MV-4-11 (cell line): ENCODE measurements at places on chromosomes 1 and 21.

GRCh38 chr1:156848461-156849150 lies 10.3 kb downstream of the INSRR start:
- no peak for DNase-seq

DNA sequence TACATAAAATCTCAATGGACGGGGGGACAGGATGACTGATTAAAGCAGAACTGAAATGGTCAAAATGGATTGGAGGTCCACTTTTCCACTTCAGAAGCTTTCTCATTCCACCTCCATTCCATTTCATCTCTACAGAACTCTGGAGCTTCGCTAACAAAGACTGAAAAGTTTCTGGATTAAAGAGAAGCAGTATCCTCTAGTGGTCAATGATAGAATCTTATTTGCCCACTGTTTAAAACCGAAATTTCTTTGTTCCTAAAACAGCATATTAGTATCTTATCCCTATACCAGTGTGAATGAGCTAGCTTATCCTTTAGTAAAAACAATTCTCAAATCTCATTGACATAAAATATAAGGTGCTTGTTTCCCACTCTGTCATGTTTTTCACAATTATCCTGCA lies 890.6 kb downstream of the KCNT2 start:
- peak; percentile 57 for DNase-seq

GRCh38 chr1:72936942-72937341 lies 654.6 kb upstream of the NEGR1 start:
- DNase-seq: no peak

DNA sequence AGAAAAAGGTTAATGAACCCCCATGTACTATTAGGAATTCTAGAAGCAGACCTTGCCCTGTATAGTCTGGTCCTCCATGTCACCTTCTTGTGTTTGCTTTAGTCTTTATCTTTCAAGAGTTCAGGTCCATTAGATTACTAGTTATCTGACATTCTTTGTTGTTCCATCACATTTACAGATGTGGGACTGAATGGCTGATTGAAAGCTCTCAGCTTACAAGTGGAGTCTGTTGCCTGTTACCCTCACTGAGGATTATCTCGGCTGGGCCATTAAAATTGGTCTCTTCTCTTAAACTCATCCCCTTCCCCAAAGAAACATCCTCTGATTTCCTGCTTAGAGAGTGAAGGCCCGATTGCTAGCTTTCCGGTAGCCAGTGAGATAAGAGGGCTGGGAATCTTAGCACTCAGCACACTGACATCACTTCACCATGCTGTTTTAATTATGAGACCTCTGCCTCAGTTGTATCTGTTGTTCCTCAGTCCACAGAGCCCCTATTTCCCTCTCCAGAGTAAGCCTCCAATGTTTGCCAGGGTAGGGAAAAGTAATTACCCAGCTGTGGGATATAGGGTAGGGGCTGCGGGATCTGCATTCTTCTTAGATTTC lies 76.8 kb downstream of the LPGAT1 start:
- no peak for DNase-seq

DNA sequence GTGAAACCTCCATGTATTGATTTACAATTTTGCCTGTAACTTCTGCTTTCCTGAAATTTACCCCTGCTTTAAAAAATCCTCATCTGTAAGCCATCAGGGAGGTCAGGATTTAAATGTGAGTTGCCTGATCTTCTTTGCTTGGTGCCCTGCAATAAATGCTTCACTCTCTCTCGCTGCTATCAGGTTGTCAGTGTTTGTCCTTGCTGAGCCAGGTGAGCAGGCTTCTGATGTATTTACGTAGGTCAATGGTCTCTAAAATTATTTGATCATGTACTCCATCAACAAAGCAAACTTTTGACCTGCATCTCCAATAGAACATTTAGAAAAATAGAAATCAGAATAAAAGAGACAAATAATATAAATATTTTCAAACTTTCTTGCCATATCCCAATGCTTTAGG lies 453.4 kb downstream of the DPYD start:
- no peak for DNase-seq

GRCh38 chr21:25872271-25872670 lies 137.5 kb downstream of the GABPA start:
- no peak for DNase-seq

GRCh38 chr1:201676641-201677040 lies 137.7 kb downstream of the NAV1 start:
- no peak for DNase-seq

- no peak for DNase-seq
Observed at GRCh38 chr1:212221801-212222200, 63.4 kb upstream of the PPP2R5A start.

- DNase-seq: no peak
Observed at GRCh38 chr21:44935533-44935927, 4.3 kb upstream of the SLX9 start.

- no peak for DNase-seq
Observed at GRCh38 chr1:55468142-55468795, 253.1 kb upstream of the USP24 start.

- no peak for DNase-seq
Observed at GRCh38 chr1:178527117-178527516, 14.2 kb downstream of the TEX35 start.

GRCh38 chr1:201454608-201455007 lies 14.4 kb downstream of the PHLDA3 start:
- no peak for DNase-seq

GRCh38 chr1:94693029-94693428 lies 127.1 kb upstream of the SLC44A3 start:
- DNase-seq: no peak

GRCh38 chr1:19007491-19008441 lies 51.3 kb upstream of the IFFO2 start:
- DNase-seq: no peak

DNA sequence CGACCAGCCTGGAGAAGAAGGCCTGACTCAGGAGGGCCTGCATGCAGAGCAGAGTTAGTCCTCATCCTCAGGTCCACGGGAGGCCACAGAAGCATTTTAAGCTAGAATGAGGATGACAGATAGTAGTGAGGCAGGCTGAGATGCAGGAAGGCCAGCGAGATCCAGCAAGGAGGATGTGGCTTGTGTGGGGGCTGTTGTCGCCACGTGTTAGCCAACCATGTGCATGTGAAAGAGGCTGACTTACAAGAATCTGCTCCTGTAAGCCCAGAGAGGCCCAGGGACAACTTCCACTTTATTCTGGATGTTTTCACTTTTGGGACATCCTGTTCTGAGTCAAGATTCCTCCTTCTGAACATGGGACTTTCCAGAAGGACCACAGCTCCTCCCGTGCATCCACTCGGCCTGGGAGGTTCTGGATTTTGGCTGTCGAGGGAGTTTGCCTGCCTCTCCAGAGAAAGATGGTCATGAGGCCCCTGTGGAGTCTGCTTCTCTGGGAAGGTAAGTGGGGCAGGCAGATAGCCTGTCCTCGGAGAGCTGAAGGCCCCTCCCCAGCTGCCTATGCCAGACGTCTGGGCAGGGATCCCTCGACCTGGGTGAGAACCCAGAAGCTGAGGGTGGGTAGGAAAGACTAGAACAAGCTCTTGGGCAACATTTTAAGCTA lies at the start of gene SLAMF8:
SLAMF8 (plus strand) TSS at position 433 of the 661 bp plus-strand sequence; CDS start at position 459, 26 bp downstream.
- DNase-seq: peak; percentile 85

DNA sequence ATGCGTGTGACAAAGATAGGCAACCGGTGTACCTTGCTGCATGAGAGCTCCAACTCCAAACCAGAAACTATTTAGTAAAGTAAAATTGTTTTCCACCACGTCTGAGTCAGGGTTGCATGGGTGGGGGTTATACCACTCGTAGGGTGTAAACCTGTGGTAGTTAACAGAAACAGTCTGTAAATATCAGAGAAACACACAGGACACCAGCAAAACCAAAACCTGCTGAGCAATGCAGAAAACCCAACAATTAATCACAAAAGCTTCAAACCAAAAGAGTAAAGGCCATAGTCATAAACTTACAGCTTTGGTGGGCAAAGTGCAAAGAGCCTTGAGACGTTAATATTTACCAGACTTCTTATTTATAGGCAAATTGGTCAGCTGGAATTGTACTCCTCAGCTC lies 282.7 kb downstream of the BACH1 start:
- DNase-seq: no peak

DNA sequence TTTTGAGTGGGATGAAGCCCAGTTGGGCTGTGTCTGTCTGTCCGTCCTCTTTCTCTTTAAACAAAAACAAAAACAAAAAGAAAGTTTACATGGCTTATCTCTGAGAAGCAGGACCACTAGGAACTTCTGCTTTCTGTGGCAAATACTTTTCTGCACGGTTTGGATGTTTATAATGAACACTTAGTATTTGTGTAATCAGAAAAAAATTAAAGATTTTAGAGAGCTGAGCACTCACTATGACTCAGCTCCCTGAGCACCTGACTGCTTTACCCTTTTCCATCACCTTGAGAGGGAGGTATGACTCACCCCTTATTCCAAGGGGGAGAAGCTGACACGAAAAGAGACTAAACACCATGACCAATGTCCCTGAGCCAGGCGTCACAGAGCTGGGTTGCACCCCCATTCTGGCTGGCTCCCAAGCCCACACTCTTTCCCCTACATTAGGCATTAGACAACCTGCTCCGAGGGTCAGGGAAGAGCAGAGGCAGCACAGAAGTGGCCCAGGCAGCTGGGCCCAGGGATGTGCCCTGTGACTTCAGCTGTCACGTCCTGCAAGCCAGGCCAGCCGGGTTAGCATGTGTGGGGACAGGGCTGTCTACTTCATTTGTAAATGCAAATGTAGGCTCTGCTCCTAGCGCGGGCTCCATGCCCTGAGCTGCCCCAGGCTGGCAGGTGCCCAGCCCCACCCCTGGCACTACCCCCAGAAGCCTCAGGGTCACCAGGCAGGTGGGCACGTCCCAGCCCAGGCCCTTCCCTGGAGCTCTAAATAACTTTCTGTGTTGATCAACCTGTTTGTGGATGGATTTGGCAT lies 30.4 kb downstream of the RAP1GAP start:
- no peak for DNase-seq

GRCh38 chr1:87113313-87113712 lies 198.9 kb downstream of the HS2ST1 start:
- no peak for DNase-seq

GRCh38 chr1:31802190-31803150 lies 13.4 kb downstream of the SPOCD1 start:
- no peak for DNase-seq

DNA sequence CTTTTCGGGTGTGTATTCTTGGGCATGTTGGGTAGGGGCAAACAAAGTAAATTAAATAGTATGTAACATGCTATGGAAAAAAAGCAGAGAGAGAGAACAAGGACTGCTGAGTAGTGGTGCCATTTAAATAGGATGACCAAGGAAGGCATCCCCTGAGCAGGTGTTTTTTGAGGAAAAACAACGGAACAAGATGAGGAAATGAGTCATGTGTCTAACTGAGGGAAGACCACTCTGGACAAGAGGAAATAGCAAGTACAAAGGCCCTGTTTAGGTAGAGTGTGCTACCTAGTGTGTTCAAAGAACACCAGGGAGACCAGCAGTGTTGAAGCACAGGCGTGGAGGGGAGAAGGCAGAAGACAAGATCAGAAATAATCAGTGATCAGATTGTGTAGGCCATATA lies 20.1 kb upstream of the GUCA2A start:
- no peak for DNase-seq

DNA sequence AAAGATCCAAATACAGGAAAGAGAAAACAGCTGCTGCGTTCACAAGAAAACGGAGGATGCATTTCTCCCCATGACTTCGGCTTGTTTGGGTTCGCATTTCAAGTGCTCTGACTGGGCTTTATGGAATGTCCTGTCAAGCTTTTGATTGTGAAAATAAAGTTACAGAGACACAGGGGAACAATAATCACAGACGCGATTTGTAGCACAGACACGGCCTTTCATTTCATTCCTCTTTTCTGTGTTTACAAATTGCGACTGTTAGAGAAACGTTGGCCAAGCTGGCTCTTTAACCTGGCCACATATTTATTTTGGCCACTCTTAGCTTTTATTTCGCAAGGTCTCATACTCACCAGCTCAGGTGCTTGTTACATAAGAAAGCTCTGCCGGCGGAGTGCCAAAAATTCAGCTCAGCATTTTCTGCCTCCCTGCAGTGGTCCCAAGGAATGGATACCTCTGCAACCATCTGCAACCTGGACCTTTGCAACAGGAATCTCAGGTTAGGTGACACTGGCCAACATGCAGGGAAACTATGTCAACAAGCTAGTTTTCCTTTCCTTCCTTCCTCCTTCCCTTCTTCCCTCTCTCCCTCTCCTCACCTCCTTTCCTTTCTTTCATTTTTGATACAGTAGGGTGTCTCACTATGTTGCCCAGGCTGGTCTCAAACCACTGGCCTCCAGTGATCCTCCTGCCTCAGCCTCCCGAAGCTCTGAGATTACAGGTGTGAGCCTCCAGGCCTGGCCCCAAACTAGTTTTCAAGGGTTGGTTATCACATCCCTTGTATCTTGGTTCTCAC lies 58.2 kb upstream of the SLC45A1 start:
- no peak for DNase-seq

- DNase-seq: no peak
Observed at GRCh38 chr1:107499139-107499744, 358.4 kb downstream of the NTNG1 start.

DNA sequence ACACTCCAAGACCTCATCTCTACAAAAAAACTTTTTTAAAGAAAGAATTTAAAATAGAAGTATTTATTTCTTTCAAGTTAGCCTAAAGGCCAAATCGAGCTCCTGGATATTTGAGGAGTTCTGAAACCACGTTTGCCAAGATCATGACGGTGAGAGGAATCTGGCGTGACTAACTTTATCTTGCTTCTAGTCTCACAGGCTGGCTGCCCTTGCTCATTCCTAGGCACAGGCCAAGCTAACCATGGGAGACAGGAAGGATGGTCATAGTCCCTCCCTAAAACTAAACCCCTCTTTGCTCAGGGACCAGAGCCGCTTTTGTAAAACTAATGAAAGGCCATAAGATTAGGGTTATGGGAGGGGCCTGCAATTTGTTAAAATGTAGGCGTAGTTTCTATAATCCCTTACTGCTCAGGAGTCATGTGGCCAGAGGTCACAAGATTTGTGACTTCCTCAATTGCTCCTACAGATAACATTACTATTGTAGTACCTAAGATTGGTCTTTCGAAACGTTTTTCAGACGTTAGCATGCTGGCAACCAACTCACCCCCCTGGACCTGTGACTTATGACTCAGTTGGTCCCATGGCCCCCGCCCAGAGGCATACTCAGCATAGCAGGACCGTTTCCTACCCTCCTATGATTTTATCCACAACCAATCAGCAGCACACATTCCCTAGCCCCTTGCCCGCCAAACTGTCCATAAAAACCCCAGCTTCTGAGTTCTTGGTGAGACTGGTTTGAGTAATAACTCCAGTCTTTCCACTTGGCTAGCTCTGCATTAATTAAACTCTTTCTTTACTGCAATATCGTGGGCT lies 425.0 kb downstream of the SMYD3 start:
- DNase-seq: peak; percentile 72

GRCh38 chr1:19385221-19385620 lies 73.1 kb downstream of the SLC66A1 start:
- no peak for DNase-seq

- DNase-seq: no peak
Observed at GRCh38 chr1:198234520-198235251, 77.9 kb downstream of the NEK7 start.
